Mucosa of descending colon (tissue), 3 donors: ENCODE measurements at places on chromosomes 7 and 10. TPM values are rescaled to one million over a fixed set of nuclear protein-coding genes. Genes with fewer than 3 reads are reported as not detected.

Gene STRIP2
- 1.3 TPM for total RNA-seq

Gene EGR2
- total RNA-seq: 5.5 TPM

Gene ANKRD30A
- not detected for total RNA-seq

Gene SFMBT2
- total RNA-seq: 5.7 TPM

DNA sequence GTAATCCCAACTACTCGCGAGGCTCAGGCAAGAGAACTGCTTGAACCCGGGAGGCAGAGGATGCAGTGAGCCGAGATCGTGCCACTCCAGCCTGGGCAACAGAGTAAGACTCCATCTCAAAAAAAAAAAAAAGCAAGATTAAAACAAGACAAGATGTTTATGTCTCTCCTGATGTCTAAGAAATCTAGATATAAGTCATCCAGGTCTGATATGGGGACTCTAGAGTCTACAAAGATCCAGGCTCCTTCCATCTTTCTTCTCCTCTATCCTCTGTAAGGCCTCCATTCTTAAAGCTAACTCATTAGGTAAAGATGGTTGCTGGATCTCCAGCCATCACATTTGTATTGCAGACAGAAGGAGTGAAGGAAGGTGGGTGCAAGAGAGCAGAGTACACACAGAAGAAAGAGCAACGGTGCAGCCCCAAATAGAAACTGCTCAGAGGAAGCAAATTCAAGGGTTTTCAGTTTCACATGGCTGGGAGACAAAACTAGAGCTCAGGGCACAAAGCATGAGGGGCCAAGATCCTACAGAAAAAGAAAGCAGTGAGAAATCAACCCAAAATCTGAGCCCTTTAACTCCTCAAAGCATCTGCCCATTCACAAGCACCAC lies 57.6 kb downstream of the USP6NL start:
- no peak for DNase-seq

GRCh38 chr7:110090110-110090820 lies 1000.7 kb upstream of the LRRN3 start:
- no peak for DNase-seq

DNA sequence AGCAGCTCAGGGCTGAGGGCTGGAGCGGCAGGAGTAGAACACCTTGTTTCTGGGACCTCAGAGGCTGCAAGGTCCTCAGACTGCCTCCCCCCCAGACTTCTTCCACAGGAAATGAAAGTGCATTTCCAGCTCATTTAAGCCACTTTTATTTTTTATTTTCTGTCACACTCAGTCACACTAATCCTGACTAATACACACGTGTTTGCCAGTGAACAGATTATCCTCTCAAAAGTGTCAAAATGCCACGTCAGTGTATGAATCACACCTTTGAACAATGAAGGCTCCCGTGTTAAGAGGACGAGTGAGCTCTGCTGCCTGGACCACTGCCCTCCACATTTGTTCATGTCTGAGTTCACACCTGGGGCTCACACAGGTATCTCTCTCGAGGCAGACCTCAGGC lies 488.5 kb downstream of the DNAJB6 start:
- DNase-seq: no peak

Gene NRP1
- total RNA-seq: 33.2 TPM

- no peak for DNase-seq
Observed at GRCh38 chr7:3569643-3570042, 268.6 kb downstream of the SDK1 start.

- DNase-seq: no peak
Observed at GRCh38 chr7:91030680-91031380, 233.4 kb upstream of the FZD1 start.

DNA sequence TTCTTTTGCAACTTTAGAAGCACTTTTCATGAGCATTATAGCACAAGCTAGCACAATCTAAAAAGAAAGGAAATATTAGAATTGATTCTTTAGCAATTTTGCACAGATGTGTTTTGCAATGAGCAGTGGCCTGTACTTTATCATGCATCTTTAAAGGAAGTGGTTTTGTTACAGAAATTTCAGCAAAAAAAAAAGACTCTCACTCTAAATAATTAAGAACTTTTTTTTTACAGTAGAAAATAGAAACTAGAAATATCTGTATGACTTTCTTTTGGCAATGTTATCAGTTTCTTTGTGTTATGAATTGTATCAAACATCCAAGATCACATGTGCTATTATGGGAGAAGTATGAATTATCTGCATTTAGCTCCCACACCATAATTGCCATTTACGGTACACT lies 195.7 kb upstream of the KLF6 start:
- DNase-seq: no peak
